ENCODE measurements at places on chromosomes 11 and 22.

GRCh38 chr11:60809691-60810090 is 24.6 kb downstream of the MS4A10 start:
- DNase-seq = no peak

- DNase-seq = no peak
These were observed 22.7 kb downstream of the ARVCF start for GRCh38 chr22:19993926-19994325.

DNA sequence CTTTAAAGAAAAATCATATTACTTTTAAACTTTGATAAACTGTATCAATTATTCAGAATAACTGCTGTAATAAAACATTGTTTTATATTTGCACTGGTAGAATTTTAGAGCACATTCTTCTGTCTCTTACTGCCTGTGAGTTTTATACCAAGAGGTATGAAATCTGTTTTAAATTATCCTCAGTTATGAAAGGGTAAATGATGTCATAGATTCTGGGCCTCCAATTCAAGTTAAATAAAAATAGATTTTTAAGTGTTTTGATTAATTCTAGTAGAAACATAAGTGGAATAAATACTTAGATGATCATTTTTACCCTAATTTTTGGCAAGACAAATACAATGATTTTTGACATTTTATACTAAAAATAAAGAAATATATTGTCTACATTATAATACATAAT is 93.0 kb downstream of the GUCY1A2 start:
- DNase-seq = no peak

GRCh38 chr11:88555018-88555828 is 217.7 kb upstream of the CTSC start:
- no peak for DNase-seq

GRCh38 chr11:67352546-67353316 is 615 bp downstream of the POLD4 start:
- DNase-seq = no peak

DNA sequence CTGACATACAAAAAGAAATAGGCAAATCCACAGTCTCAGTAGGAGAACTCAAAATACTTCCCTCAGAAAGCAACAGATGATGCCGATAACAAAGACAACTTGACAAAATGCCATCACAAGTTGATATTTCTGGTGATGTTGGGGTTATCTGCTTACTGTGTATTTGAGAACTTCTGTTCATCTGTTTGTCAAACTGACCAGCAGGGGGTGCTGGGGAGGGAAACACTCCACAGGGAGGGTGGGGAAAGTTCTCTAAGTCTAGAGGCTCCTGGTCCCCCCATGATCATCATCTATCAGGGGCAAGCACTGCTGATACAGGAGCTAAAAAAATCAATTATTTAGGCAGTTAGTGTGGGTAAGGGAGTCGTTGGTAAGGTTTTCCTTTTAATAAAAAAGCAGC is 19.2 kb downstream of the GLYATL1 start:
- DNase-seq = no peak

DNA sequence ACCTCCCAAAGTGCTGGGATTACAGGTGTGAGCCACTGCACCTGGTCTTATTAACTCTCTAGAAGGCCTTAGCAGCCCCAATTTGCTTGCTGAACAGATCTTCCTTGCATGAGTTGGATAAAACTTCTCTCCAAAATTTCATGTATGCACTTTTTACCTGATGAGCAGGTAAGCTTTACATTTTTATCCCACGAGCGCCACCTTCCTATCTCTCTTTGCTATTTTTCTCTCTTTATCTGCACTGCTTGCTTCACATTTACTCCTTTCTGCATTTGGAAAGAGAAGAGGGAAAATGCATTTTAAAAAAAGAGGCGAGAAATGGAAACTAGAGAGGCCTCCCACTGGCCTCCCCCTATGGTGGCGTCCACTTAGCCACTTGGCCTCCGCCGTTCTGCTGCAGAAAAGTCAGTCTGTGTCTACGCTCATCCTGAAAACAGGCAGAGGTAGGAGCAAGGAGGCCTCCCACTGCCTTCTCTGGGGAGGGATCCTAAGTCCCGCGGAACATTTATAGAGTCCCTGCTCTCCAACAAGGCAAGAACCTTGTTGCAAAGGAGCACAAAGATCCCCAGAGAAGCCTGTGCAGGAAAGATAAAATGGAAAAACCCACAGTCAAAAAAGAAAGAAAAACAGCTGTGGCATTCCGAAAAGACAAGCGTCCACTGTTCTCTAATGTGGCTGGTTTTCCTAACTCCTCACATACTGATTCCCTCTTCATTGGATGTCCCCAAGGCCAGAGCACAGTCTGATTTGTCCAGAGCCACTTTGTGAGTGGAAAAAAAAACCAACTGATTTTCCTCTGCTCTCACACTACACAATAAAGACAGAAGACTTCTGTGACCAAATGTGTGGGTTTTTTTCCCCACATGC is 62.2 kb upstream of the INCENP start:
- no peak for DNase-seq

DNA sequence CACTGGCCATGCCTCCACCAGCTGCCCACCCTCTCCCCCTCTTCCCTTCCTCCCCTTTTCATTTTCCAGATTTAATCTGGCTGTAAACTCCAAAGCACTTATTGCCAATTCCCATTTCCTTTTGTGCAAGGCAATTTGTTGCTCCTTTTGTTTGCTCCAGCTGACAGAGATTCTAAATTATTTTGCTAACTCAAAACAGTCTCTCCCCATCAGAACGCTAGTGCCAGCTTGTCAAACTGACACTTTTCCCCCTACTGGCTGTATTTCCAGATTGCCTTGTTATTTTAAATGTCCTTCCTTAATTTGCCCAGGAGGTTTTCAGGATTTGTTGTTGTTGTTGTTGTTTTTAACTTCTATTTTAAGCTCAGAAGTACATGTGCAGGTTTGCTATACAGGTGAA is 57.0 kb upstream of the PAK1 start:
- DNase-seq = no peak

GRCh38 chr11:46947399-46948077 is 11.0 kb downstream of the CSTPP1 start:
- no peak for DNase-seq

DNA sequence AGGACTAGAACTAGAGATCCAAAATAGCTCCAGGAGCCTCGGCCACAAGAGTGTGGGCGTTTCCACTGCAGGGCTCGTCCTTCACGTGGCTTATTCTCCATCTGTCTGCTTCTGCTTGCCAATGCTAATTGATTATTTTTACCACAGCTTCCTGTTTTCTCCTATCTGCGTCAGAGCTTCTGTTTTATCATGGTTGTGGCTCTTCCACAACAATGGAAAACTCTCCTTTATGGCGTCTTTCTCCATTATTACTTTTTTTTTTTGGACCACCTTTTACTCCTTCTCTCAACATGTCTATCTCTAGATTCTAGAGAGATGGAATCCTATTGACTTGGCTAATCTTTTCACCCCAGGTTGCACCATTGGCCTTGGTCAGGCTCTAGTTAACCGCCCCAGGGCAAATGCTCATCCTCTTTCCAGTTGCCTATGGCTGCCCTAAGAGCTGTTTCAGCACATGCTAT is 25.9 kb downstream of the CAT start:
- DNase-seq = no peak

GRCh38 chr11:133843454-133843987 is 1.8 kb downstream of the SPATA19 start:
- no peak for DNase-seq

- no peak for DNase-seq
These were observed 89.4 kb downstream of the PPP6R3 start for GRCh38 chr11:68549789-68550484.

DNA sequence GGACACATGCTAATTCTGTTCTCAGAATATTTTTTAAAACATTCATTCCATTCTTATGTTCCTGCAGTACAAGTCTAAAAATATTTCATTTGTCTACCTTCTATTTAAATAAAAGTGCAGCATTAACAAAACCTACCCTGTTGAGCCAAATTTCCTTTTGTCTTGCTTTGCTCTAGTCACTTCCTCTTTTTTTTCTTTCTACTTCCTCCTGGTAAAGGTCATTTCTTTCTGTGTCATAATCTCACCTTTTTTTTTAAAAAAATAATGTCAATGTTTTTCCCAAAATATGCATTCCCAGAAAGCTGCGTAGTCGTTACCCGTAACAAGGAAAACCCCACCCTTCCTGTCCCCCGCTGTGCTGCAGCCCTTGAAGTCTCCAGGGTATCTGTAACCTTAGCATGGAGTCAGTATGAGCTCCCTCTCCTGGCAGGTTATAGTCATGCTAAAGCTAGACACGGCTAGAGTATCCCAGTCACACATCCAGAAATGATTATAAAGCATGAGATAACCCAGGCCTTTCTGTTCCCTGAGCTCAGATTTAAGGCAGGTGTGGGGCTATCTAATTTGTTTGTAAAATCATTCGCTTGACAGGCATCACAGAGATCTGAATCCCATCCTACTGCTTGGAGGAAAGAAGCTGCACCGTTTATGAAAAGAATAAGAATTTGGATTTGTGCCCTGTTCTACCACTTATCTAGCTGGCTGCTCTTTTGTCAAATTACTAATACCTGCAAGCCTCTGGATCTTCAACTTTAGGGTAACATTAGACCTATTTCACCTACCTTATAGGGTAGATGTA is 51.1 kb upstream of the EED start:
- peak; percentile 37 for DNase-seq

- DNase-seq = no peak
These were observed 66.8 kb downstream of the CYB5R2 start for GRCh38 chr11:7606496-7606895.

DNA sequence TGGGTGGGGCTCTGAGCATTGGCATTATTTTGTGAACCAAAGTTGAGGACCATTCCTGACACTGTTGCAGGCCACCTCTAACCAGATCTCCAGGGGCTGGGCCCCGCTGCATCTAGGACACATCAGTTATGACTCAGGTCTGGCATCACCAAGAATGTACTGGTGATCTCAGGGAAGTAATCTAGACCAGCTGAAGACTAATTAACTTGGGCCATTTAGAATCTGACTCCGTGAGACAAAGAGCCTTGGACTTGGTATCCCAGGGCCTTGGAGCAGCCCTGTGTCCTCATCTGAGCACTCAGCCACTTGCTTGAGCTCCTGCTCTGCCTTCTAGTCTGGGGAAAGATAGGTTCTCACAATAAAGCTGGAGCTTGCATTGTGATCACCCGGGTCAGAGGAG is 200.6 kb downstream of the KIRREL3 start:
- no peak for DNase-seq

DNA sequence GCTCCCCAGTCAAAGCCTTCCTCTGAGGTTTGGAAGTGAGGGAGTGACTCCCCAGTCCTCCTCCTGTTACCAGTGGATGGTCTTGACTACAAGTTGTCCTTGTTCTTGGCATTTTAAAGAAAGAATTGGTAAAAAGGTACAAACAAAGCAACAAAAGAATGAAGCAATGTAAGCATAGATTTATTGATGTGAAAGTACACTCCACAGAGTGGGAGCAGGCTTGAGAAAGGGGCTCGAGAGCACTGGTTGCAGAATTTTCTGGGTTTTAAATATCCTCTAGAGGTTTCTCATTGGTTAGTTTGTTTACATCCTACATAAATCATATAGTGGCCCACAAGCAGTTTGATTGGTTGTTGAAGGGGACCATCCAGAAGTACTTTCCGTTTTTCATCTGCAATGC is 22.7 kb upstream of the GLYATL1 start:
- DNase-seq = no peak

- no peak for DNase-seq
These were observed 11.7 kb upstream of the IL2RB start for GRCh38 chr22:37161443-37161842.

- no peak for DNase-seq
These were observed 139.5 kb upstream of the C11orf58 start for GRCh38 chr11:16598906-16599305.

GRCh38 chr11:65043881-65044501 is 3.0 kb downstream of the SAC3D1 start:
- DNase-seq = no peak

GRCh38 chr22:26432619-26433311 is 3.7 kb downstream of the ASPHD2 start:
- no peak for DNase-seq

DNA sequence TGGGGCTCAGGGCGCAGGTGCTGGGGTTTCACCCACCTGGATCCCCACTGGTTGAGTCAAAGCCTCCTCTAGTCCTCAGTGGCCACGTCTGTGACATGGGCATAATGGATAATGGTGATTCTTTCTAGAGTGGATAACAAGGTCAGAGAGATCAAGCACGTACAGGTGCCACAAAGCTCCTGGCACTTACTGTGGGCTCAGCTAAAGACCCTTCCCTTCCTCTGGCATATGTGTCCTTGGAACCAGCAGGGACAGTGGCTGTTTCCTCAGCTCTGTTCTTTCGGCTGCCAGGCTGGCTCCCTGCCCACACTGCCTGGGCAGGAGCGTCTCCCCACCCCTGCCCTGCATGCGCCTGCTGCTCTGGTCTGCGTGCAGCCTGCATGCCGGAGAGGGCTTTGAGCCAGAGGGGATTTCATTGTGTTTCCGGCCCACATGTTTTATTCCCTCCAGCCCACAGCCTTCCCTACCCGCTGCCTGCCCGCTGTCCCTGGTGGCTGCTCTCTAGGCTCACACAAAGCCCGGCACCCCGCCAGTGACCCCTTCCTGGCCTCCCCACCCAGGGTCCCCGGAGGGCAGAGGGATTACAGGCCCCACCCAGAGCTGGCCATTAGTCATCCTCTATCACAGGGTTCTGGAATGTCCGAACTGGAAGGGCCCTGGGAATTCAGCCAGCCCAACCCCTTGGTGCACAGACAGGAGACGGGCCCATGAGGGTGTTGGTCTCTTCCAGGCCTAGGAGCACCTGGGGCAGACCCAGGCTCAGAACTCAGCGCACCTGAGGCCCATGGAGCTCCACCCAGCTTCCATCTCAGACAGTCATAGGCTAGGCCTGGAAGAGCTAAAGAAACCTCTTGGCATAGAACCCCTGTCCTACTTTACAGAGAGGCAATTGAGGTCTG is 55.3 kb upstream of the GCAT start:
- DNase-seq = no peak

GRCh38 chr22:21758091-21758864 is 22.7 kb upstream of the YPEL1 start:
- DNase-seq = no peak

DNA sequence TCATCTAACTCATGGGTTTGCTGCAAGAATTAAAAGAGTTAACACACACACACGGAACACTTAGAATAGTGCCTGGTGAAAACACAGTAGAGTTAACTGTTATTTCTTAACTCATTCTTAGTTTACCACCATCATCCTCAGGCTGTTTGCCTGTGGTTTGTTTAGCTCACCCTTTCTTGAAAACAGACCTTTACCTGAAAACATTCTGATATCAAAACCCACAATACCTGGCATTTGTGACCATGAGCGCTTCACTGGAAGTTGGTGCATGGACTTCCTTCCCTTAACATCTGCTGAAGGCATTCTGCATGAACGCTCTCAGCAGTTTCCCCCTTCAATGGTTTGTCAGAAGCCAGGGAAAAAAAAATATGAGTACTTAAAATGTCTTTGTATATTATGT is 256.0 kb downstream of the ETS1 start:
- DNase-seq = no peak

- DNase-seq = no peak
These were observed 127.9 kb upstream of the NECTIN1 start for GRCh38 chr11:119856681-119857485.

- DNase-seq = no peak
These were observed 205.8 kb upstream of the PDGFD start for GRCh38 chr11:104369761-104370160.

- no peak for DNase-seq
These were observed 2.0 kb upstream of the JAML start for GRCh38 chr11:118226781-118227180.
